Skeletal muscle tissue (tissue), 5 donors: ENCODE measurements at places on chromosomes 5 and 9. TPM values are rescaled to one million over a fixed set of nuclear protein-coding genes. Genes with fewer than 3 reads are reported as not detected.

PAEP gene
- not detected for total RNA-seq

ADAMTS6 gene
- 2.6 TPM for total RNA-seq

CDH9 gene
- not detected for total RNA-seq

MLANA gene
- total RNA-seq: not detected

MCTP1 gene
- total RNA-seq: 20.4 TPM

SUSD3 gene
- total RNA-seq: 2.6 TPM

TAS2R1 gene
- total RNA-seq: not detected

NRARP gene
- total RNA-seq: 2.1 TPM

RPL12 gene
- 1,305 TPM for total RNA-seq

IFNB1 gene
- total RNA-seq: not detected

GRK6 gene
- total RNA-seq: 12.5 TPM

PCDHGA2 gene
- 1.6 TPM for total RNA-seq

DNAH5 gene
- total RNA-seq: 1.0 TPM

TMEM174 gene
- not detected for total RNA-seq

RFX3 gene
- 9.9 TPM for total RNA-seq

OR1Q1 gene
- total RNA-seq: not detected

PCDHAC1 gene
- 0.52 TPM for total RNA-seq

ZBTB26 gene
- total RNA-seq: 3.7 TPM

CCDC152 gene
- total RNA-seq: 1.6 TPM

PLK2 gene
- total RNA-seq: 263 TPM

CDC20B gene
- not detected for total RNA-seq

PTGS1 gene
- total RNA-seq: 2.6 TPM

PDE6A gene
- not detected for total RNA-seq

GRXCR2 gene
- total RNA-seq: not detected

SH3GL2 gene
- total RNA-seq: under 0.01 TPM

KLHL3 gene
- 4.2 TPM for total RNA-seq

ADAMTS19 gene
- 106 TPM for total RNA-seq

TRPM3 gene
- 1.6 TPM for total RNA-seq

PTPRD gene
- total RNA-seq: 75.7 TPM

ROR2 gene
- 4.2 TPM for total RNA-seq
